Uterus (tissue), 4 donors: ENCODE measurements at places on chromosomes 4 and X. TPM values are rescaled to one million over a fixed set of nuclear protein-coding genes. Genes with fewer than 3 reads are reported as not detected.

DNA sequence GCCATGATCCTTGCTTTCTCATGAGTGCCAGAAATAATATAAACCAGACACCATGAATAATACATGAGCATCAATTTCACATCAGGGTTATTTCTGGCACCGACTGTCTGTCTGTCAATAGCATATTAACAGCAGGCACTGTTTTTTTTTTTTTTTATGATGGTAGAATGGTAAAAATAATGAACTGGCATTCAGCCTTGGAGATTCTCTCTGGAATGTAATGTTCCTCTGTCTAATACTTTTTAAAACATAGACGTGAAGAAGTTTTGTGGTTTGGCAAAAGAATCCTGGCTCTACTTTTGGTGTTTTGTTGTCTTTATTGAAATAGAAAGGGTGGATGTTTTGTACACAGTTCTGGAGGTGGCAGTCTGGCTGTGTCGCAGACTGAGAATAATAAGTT is 874.6 kb upstream of the PRKX start:
- no peak overlapping the region for H3K27ac ChIP-seq
- H3K4me3 ChIP-seq = no peak overlapping the region
- no peak for DNase-seq
- H3K27me3 ChIP-seq = no peaks in the 10 kb centered on the region
- no peaks in the 10 kb centered on the region for H3K36me3 ChIP-seq

DNA sequence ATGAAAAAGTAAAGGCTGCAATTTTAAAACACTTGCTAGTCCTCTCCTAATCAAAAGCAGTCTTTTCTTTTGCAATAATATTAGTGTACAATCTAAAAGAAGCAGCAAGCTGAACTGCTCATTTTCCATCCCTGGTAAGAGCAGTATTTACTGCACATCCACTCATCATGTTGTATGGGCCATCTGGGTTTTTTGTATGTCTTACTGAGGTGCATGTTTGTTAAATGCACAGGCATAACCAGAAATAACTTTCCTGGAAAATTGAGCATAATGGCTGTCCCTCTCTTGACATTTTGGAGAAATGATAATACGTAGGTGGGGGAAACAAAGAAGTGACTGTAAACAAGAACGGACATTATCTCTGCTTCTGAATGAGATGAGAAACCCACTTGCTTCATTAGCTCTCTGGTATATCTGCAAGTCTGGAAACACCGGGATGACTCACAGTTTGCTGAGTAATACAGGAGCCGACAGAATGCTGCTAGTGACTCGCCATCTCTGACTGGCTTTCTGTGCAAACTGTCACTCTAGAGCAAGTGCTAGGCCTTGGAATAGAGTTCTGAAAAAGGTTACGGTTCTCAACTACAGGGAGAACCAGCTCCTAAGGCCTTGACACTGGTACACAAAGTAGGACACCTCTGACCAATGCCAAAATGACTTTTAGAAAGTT is 85.7 kb upstream of the MTM1 start:
- H3K36me3 ChIP-seq = no peaks in the 10 kb centered on the region
- no peak overlapping the region for H3K27ac ChIP-seq
- no peaks in the 10 kb centered on the region for H3K27me3 ChIP-seq
- no peaks in the 10 kb centered on the region for H3K4me1 ChIP-seq
- H3K4me3 ChIP-seq = no peak overlapping the region

GRCh38 chrX:118249146-118249545 is 96.8 kb upstream of the WDR44 start:
- H3K36me3 ChIP-seq = no peaks in the 10 kb centered on the region
- no peak for DNase-seq
- H3K4me3 ChIP-seq = no peak overlapping the region
- no peaks in the 10 kb centered on the region for H3K4me1 ChIP-seq

- H3K27ac ChIP-seq = peak overlapping the region; percentile 85
- DNase-seq = peak; percentile 79
- H3K27me3 ChIP-seq = no peaks in the 10 kb centered on the region
These were observed 855 bp downstream of the GPRASP2 start for GRCh38 chrX:102712981-102713625.

ARX gene
- total RNA-seq = not detected

ARSJ gene
- total RNA-seq = 11.5 TPM
